ENCODE measurements at places on chromosomes 11 and 22.

DNA sequence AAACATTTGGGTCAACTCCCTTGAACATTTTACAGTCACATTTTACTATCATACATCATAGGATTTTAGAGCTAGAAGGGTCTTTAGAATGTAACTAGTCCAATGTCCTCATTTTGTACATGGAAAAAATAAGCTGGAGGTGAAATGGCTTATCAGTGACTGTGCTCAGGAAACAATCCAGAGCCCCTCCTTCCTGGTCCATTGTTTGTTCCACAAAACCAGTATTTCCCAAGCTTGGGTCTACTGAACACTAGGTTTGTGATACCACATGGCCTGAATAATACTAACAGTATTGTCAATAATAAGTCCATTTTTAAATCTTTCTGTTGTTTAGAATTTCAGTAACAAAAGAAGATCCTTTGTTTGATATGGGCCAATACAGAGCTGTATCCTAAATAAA is 27.1 kb downstream of the PDGFD start:
- no peak for DNase-seq

DNA sequence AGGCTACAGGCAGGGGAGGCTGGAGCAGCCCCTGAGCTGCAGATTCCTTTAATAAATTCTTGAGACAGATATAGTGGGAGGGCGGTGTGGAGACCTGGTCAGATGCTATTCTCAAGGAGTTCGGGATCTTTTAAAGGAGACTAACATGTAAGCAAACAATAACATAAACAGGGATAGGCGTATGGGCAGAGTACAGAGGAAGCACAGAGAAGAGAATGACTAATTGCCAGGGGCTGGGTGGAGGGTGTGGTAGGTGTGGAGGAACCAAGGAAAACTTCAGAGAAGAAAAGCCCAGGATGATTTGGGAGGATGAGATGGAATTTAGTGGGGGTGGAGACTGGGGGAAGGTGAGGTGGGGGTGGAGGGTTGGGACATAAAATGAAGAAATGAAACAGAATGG is 9.7 kb upstream of the HEPHL1 start:
- DNase-seq = no peak

DNA sequence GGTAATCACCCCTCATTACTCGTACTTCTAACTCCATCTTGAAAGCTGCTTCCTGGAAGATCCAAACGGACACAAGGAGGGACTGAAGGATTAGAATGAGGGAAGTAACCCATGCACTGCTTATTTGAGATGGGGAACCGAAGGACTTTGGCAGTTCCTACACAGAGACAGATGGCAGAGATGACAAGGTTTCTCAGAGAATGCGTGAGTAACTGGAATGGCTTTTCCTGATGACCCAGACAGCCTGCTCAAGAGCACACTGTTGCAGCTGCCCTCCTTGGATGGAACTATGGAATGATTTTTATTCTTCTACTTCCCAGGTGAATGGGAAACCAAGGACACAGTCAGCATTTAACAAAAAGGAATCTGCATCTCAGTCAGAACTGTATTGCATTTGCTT is 7.3 kb downstream of the KCNJ11 start:
- no peak for DNase-seq

DNA sequence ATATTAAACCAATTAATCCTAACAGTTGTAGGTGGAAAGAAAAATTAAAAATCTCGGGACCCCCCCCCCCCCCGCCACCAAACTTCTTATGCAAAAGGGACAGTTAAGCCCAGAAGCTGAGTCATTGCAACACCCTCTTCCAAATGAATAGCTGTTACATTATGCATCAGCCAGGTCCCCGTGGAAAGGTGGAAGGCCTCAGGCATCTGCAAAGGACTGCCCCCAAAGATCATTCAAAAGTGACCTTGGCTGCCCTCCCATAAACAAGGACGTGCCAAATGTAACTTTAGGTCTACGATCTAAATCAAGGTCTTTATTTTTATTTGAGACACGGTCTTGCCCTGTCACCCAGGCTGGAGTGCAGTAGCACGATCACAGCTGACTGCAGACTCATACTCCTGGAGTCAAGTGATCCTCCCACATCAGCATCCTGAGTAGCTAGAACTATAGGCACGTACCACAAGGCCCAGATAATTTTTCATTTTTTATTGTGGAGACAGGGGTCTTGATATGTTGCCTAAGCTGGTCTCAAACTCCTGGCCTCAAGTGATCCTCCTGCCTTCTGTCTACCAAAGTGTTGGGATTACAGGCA is 22.8 kb downstream of the SYN3 start:
- DNase-seq = no peak

GRCh38 chr11:123235117-123235655 is 40.1 kb upstream of the CLMP start:
- DNase-seq = no peak

- no peak for DNase-seq
Measured at GRCh38 chr22:47042861-47043496, 280.5 kb downstream of the TBC1D22A start.

DNA sequence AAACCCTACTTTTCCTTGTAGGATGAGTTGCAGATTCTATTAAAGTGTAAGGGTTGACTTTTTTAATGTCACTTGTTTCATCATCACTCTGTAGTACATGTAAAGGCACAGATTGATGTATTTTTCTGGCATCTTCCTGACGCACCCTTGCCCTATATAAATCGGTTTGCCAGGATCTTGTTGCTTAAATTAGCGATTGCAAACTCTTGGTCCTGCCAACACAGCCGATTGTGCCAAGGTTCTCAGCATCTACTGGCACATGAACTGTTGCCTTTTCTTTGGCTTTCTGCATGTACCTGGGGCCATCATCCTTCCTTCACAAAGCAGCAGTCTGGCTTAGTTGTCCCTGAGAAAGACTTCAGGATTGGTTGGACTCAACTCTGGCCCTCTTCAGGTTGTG is 7.5 kb upstream of the LIN7C start:
- DNase-seq = no peak

- no peak for DNase-seq
Measured at GRCh38 chr11:72012897-72013721, 14.4 kb downstream of the IL18BP start.

Data from NCI-H774 (cell line).